ENCODE measurements at places on chromosomes 1 and 21. TPM values are rescaled to one million over a fixed set of nuclear protein-coding genes. Genes with fewer than 3 reads are reported as not detected.
A peak's percentile ranks its signal among the peaks of the same experiment; 100 is the strongest.

DNA sequence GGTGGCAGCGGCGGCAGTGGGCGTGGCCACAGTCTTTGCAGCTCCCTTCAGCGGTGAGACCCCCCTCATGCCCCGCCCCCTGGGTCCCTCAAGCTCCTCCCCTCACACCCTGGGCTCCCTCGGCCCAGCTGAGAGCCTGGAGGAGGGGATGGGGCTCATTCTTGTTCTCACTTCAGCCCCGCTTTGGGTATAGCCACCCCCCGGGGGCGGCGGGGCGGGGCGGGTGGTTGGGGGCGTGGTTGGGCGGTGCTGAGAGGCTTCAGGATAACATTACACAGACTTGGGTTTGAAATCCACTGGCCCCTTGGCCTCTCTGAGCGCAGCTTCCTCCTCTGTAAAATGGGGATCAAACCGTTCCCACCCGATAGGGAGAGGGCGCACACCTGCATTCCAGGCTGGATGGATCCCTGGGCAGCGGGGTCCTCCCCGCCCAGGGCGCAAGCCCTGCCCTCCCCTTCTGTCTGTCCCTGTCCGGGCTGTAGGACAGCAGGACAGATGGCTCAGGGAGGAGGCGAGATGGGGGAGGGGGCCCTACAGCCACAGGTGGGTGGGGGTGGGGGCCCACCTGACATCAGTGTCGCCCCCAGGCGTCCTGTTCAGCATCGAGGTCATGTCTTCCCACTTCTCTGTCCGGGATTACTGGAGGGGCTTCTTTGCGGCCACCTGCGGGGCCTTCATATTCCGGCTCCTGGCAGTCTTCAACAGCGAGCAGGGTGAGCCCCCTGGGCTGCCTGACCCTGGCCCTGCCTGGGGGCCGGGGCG lies 5.1 kb downstream of the CLCNKA start:
- peak; percentile 19 for DNase-seq

DNA sequence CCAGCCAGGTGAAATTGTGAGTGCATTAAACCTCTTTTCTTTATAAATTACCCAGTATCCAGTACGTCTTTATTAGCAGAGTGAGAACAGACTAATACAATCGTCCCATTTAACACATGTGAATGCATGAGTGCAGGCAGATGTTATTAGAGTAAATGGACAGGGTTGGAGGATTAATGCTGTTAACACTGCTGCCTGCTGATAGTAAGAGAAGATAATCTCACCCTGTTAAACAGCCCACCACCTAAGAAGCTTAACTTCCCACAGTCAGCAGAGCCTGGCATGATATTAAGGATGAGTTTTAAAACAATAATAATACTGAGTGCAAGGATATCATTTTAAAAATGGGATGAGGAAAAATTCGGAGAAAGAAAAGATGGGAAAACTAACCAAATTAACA lies 181.4 kb upstream of the LHX8 start:
- DNase-seq, result no peak

DNA sequence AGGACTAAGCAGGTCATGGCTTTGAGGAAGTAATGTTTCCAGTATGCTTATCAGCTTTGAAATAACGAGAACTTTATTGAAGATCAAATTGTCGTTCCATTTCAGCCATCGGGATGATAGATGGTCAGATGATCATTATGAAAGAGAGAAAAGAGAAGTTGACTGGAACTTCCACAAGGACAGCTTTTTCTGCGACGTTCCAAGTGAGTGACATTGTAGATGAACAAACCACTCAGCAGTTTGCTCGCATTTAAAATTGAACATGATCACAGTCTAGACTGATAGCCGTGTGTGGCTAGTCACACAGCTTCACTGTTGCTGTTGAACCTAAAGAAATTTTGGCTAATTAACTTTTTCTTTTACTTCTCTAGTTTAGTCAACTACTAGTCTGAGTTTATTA lies 151.1 kb downstream of the TLR5 start:
- DNase-seq, result no peak

- no peak for DNase-seq
Observed at GRCh38 chr1:37468037-37468436, 6.3 kb upstream of the ZC3H12A start.

DNA sequence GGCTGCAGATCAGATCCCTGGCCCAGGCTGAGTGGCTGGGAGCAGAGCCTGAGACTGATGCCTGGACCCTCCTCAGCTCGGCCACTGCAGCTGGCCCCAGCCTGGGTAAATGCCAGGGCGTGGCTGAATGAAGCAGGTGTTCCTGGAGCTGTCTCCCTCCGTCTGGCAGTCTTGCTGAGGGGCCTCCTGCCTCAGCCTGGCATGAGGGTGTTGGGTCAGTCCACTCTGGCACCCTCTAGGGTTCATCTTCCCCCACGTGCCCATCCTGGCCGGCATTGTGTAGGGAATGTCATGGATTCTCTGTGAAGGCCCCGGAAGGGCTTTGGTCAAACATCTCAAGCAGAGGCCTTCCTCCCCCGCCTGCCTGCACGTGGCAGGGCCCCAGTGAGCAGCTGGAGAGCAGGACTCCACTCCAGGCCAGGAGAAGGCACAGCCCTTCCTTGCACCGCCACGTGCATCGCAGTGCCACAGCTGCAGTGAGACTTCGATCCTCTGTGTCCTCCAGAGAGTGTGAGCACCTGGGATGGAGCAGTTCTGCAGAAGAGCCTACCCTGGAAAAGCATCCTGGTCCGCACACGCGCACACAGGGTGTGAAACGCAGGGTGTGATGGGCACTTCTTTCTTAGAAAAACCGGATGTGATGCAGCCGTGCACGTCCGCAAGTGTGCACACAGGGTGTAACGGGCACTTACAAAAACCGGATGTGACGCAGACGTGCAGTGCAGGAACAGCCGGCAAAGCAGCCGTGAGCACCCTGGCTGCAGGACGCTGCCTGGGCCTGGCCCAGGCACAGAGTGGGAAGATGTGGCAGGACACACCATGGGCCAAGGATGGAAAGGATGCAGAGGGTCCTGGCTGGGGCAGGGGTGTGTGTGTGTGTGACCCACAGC lies 4.6 kb upstream of the KRTAP10-4 start:
- DNase-seq, result no peak

- DNase-seq, result peak; percentile 34
Observed at GRCh38 chr1:6414443-6414844, 5.3 kb downstream of the HES2 start.

DNA sequence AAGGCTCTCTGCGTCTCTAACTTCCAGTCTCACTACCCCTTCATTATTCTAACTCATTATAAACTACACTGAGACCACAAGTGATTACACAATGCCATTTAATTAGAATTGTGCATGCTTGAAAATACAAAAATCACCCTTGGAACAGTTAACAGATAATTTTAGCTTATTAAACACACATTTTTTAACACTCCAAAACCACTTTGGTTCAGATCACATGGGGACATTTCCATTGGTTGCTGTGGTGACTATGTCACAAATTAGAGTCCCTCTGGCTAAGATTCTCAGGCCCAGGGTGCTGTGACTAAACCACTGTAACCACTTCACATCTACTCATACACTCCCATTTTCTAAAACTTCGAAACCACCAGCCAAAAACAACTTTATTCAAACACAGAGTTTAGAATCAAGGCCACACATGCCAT lies 43.0 kb downstream of the JAK1 start:
- DNase-seq, result no peak

GRCh38 chr1:74611887-74612286 lies 61.7 kb downstream of the ERICH3 start:
- no peak for DNase-seq

- DNase-seq, result no peak
Observed at GRCh38 chr1:234553240-234554188, 56.5 kb downstream of the IRF2BP2 start.

GRCh38 chr1:115729756-115730155 lies 38.8 kb downstream of the CASQ2 start:
- no peak for DNase-seq

GRCh38 chr1:211037095-211037494 lies 96.9 kb downstream of the KCNH1 start:
- no peak for DNase-seq

GRCh38 chr1:10676963-10677362 lies 119.5 kb downstream of the CASZ1 start:
- no peak for DNase-seq

GRCh38 chr1:29856340-29857114 lies 620.2 kb downstream of the PTPRU start:
- no peak for DNase-seq

- DNase-seq, result no peak
Observed at GRCh38 chr1:174746024-174746808, 253.5 kb upstream of the CACYBP start.

- no peak for DNase-seq
Observed at GRCh38 chr1:177274687-177275211, 104.0 kb downstream of the BRINP2 start.

DNA sequence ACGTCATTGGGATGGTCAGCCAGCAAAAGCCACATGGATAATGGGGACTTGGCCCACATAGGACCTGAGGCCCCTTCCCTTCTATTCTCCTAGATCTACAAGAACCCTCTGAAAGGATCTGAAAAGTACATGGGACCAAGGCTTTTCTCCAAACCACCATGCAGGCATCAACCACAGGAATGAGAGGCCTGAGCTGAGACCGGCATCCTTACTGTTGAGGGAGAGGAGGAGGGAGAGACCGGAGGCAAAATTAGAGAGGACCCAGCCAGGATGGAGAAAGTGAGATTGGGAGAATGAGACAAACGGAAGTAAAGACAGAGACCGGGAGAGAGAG lies 281.7 kb downstream of the RRAGC start:
- no peak for DNase-seq

DNA sequence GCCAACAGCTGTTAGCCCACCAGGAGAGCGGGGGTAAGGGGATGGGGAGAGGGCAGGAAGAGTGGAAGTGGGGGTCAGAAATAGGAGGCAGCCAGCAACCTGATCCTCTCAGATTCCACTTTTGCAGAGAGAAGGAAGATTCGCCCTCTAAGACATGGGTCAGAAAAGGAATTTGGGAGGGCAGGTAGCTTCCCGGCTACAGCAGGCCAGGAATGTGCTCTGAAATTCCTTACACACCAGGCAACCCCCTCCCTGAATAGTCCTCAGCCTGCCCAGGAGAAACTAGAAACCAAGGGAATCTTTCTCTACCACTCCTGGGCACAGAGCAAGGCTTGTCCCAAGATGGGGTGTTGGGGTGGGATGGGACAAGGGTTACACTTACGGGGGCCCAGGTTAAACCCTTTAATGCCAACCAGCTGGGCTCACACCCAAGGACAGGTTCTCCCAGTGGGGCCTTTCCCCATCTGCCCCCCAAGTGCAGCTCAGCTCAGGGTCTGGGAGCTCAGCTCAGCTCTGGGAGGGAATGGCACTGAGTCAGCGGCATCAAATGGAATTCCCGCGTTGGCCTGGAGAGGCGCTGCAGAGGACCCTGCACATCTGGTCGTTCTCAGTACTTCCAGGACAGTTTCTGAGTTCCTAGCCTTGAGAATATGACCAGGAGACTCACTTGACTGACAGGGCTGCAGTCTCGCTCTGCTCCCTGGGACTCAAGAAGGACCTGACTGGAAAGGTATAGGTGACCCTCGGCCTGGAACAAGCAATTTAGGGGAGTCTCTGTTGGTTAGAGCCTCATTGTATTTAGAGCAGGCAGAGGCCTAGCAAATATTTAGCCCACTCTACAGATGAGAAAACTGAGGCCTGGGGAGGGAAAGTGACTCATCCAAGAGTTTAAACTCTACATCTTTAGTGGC lies 761 bp downstream of the TNNT2 start:
- DNase-seq, result no peak

DNA sequence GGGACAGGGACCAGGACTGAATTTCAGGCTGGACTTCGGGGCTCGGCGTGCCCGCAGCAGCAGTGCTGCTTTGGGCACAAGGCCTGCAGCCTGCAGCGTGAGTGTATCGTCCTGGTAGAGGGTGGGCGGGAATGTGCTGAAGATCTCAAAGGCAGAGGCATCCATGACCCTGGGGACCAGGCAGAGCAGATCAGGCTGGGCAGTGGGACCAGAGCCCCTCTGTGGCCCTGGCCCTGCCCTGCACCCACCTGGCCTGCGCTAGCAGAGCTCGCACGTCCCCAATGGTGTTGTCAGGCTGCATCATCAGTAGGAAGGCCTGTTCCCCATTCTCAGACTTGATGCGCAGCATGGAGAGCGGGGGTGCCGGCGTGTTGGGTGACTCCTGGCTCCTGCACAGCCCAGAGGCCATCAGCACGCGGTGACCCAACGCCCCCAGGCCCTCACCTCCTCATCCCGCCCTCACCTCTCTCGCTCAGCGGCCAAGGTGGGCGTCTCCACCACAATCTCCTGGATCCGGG lies 2.6 kb downstream of the SH3BGRL3 start:
- DNase-seq, result no peak

- DNase-seq, result no peak
Observed at GRCh38 chr1:205706601-205707502, 26.5 kb upstream of the SLC45A3 start.

GRCh38 chr1:150981177-150981804 lies 801 bp upstream of the ANXA9 start:
- no peak for DNase-seq

DNA sequence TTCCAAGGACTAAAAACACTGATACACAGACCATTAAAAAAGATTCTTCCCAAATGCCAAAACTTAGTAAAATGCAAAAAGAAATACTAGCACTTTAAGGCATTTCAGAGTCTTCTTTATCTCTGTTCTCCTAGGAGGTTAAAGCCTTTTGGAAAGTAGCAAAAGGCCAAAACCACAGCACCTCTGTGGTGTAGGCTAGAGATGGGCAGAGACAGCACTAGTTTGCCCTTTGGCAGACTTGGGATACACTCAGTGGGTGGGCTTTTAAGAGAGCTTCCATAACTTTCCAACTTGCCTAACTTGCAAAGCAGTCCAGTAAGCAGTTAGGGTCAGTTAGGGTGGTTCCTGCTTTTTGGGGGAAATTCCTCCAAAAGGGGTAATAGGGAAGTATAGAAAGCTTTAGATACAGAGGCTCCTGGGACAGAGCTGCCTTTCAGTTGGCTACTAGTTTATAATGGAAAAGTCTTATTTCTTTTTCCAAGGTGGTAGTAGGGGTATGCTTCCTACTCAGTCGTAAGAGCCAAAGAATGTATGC lies 17.9 kb upstream of the PTCH2 start:
- DNase-seq, result no peak

Gene PLA2G2C
- not detected for total RNA-seq

Gene TAL1
- total RNA-seq, result not detected

Gene PTGFRN
- total RNA-seq, result 0.45 TPM

Gene SYNC
- not detected for total RNA-seq

Gene PHF13
- total RNA-seq, result 4.9 TPM

Gene FMOD
- not detected for total RNA-seq

Gene PCSK9
- total RNA-seq, result not detected

Gene SPRR3
- total RNA-seq, result not detected

Gene CD34
- total RNA-seq, result not detected

Gene LDLRAD1
- not detected for total RNA-seq

Gene TNNI3K
- total RNA-seq, result 0.60 TPM

Gene MARCKSL1
- 23.4 TPM for total RNA-seq

Gene CCDC185
- total RNA-seq, result not detected

Gene FCAMR
- total RNA-seq, result not detected

Gene TACSTD2
- 0.36 TPM for total RNA-seq

Gene DNAJC8
- 56.3 TPM for total RNA-seq

Gene CYP4X1
- not detected for total RNA-seq
